ENCODE measurements at places on chromosomes 12 and 14. TPM values are rescaled to one million over a fixed set of nuclear protein-coding genes. Genes with fewer than 3 reads are reported as not detected.
A peak's percentile ranks its signal among the peaks of the same experiment; 100 is the strongest.

- no peak for DNase-seq
Observed at GRCh38 chr14:57632649-57633048, 139.0 kb upstream of the CCDC198 start.

- DNase-seq: no peak
Observed at GRCh38 chr14:84988357-84988756, 541.6 kb upstream of the FLRT2 start.

DNA sequence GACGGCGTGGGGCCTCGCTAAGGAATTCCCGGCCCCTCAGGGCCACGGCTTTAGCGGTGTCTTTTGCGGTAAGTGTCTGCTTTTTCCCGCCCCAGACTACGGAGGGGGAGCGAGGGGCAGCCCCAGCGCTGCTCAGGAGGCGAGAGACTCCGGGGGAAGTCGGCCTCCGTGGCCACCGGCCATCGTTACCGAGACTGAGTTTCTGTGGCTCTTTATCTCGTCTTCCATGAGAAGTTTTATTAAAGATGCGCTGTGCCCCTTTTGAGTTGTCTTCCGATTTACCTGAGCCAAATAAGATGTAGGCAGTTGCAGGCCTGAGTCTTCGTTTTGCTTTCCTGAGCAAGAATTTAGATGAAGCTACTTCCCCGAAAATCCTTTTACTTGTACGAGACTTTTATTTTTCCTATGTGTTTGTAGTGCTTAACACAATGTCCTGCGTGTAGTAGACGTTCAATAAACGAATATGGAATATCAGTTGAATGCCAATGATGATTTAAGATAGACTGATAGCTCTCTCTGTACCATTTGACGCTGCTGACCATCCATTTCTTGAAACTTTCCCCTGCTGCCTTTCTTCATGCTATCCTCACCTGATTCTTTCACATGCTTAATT, 462 bp downstream of the SRP54 start:
- no peak for DNase-seq

GRCh38 chr14:89978656-89979055, 22.9 kb downstream of the TDP1 start:
- no peak for DNase-seq

- DNase-seq: no peak
Observed at GRCh38 chr12:2640281-2640680, 154.5 kb upstream of the FKBP4 start.

DNA sequence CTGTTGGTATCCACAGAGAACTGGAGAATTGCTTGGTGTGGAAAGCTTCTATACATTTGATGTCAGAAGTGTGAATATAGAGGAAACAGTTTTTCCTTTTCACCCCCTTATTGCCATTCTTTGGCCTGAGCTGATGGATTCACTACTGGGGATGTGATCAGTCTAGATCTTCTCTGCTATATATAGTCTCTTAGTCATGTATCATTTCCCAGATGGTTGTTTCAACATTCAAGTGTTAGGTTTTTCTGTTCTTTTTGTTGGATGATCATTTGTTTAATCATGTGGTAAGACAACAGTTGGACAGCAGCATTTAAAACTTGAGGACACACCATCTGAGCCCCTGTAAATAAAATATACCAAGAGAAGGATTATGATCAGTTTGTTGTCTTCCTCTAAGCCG, 29.6 kb downstream of the TMX1 start:
- no peak for DNase-seq

DNA sequence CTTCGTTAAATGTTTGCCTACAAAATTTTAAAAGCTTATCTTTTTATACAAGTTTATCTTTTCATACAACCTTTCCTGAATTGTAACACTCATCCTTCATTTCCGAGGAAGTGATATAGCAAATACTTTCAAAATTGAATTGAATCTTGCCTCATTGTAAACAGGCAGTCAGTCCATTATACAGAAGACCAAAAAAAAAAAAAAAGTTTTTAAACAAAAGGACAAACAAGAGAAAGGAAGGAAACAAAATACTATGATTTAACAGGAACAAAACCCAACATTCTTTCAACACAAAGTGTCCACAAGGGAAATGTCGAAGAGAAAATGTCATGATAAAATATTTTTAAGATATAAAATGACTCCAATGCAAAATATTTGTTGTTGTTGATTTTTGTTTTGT, 8.5 kb downstream of the ATF7 start:
- DNase-seq: no peak

DNA sequence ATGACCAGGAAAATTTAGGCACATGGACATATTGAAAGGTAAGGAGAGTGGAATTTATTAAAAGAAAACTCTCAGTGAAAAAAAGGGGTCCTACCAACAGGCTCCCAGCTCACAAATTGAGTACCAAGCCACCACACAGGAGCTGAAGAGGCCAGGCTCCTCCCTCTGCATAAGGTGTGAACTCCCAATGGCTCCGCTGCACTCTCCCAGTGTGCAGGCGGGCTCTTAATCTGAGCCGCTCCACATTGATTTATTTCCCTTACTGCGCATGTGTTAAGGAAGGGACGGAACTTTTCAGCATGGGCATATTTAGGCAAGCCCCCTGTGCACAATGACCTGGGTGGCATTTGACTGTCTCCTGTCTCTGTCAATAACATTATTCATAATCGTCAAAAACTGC, 68.6 kb upstream of the PLEKHG7 start:
- DNase-seq: no peak

DNA sequence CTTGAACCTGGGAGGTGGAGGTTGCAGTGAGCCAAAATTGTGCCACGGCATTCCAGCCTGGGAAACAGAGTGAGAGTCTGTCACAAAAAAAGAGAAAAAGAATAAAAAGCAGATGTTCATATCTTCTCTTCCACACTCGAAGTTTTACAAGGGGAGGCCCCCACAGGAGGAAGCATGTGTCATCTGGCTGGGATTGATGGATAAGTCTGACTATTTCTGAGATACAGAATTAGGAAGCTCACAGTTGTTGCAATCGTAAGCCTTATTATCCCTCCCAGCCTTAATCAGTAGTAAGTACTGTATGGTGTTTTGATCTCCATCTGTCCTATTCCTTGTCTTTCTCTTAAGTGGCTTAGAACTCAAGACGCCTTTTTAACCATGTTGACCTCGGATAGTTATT, 31.9 kb upstream of the RASSF8 start:
- no peak for DNase-seq

- no peak for DNase-seq
Observed at GRCh38 chr12:68633614-68634558, 23.2 kb downstream of the RAP1B start.

GRCh38 chr14:79098324-79098723, 928.2 kb downstream of the NRXN3 start:
- no peak for DNase-seq

GRCh38 chr12:119570771-119571170, 22.8 kb upstream of the TMEM233 start:
- no peak for DNase-seq

DNA sequence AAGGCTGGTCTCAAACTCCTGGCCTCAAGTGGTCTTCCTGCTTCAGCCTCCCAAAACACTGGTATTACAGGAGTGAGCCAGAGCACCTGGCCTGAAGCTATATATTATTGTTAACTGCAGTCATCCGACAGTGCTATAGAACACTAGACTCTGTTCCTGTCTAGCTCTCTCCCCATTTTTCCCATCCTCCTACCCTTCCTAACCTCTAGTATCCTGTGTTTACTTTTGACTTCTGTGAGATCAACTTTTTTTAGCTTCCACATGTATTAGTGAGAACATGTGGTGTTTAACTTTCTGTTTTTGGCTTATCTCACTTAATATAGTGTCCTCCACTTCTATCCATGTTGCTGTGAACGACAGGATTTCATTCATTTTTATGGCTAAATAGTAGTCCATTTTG, 34.7 kb downstream of the TRAF3 start:
- no peak for DNase-seq

- no peak for DNase-seq
Observed at GRCh38 chr12:102793921-102794320, 123.1 kb downstream of the PAH start.

GRCh38 chr12:93080994-93081809, 152.1 kb upstream of the EEA1 start:
- peak; percentile 43 for DNase-seq

DNA sequence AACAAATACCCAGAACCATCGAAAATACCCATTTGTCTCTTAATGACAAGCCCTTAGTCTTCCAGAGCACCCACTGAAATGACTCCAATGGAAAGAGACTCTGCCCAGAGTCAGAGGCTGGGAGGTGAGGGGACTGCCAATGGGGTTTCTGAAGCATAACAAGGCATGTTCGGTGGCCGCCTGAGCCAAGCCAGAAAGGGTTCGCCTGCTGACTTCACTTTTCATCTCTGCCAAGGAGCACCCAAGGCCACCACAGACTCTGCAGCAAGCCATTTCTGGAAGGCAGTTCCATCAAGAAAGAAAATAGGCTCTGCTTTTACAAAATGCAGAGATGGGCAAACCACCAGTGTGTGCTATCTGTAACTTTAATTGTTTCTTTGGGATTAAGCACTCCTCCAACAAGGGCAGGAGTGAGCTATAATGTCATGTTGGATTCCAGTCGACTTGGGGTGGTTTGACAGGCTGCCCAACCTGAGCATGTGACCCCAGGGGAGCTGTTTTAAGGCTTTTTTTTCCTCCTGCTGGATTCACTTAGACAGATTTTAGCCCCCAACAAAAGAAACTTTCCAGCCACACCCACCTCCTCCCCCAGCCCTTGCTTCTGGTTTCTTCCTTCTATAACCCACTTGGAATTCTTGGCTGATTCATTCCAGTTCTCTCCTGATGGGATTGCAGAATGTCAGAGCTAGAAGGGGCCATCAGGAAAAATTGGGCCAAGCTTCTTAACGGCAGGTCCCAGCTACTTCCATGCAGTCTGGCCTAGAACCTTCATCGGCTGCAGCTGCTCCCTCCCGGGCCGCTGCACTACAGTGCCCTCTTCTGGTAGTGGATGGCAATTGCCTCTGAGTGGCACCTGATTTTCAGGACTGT, 24.1 kb downstream of the CKAP4 start:
- DNase-seq: peak; percentile 61

DNA sequence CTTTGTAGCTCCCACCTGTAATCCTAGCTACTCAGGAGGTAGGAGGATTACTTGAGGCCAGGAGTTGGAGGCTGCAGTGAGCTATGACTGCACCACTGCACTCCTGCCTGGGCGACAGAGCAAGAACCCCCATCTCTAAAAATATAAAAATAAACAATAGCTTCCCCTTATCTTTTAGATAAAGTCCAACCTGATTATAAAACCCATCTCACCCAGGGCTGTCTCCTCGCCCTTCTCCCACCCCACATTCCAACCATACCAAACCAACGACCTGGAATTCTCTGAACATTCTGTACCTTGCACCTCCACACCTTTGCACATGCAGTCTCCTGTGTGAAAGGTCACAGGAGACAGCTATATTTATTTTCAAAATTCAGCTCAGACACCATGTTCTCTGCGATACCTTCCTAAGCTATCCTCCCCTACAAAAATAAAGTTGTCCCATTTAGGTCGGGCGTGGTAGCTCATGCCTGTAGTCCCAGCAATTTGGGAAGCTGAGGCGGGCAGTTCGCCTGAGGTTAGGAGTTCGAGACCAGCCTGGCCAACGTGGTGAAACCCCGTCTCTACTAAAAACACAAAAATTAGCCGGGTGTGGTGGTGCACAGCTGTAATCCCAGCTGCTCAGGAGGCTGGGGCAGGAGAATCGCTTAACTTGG, 7.7 kb downstream of the SLC7A7 start:
- DNase-seq: no peak

GRCh38 chr12:129127771-129128170, 274.5 kb downstream of the GLT1D1 start:
- no peak for DNase-seq

DNA sequence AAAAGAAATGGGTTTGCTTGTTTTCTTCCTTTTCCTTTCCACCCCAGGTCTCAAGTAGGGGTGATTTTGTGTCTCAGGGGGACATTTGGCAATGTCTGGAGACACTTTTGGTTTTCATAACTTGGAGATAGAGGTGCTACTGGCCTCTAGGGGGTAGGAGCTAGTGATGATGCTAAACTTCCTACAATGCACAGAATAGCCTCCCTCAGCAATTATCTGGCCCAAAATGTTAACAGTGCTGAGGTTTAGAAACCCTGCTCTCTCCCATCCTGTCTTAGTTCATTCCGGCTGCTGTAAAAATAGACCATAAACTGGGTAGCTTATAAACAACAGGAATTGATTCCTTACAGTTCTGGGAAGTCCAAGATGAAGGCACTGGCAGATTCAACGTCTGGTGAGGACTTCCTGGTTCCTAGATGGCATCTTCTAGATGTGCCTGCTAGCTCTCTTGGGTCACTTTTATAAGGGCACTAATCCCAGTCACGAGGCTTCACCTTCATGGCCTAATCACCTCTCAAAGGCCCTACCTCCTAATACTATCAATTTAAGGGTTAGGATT, 7.4 kb upstream of the GAS2L3 start:
- DNase-seq: no peak

- no peak for DNase-seq
Observed at GRCh38 chr12:18863769-18864500, 126.0 kb downstream of the CAPZA3 start.

GRCh38 chr12:122738571-122738970, 7.9 kb upstream of the HCAR1 start:
- no peak for DNase-seq

DNA sequence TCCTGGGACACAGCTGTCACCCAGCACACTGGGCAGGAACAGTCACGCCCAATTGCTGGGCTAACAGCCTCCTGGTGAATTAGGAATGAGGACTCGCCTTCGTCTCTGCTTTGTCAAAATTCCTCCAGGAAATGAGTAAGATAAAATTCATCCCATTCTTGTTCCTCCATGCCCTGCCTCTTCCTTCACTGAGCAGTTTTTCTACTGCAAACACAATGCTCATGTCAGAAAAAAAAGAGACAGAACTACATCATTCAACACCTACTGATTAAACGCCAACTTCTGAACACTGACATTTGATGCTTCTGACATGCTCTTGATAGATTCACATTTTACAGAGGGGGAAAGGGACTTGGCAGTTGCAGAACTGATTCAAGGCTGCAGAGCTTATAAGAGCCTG, 37.5 kb upstream of the DTX1 start:
- peak; percentile 28 for DNase-seq

DNA sequence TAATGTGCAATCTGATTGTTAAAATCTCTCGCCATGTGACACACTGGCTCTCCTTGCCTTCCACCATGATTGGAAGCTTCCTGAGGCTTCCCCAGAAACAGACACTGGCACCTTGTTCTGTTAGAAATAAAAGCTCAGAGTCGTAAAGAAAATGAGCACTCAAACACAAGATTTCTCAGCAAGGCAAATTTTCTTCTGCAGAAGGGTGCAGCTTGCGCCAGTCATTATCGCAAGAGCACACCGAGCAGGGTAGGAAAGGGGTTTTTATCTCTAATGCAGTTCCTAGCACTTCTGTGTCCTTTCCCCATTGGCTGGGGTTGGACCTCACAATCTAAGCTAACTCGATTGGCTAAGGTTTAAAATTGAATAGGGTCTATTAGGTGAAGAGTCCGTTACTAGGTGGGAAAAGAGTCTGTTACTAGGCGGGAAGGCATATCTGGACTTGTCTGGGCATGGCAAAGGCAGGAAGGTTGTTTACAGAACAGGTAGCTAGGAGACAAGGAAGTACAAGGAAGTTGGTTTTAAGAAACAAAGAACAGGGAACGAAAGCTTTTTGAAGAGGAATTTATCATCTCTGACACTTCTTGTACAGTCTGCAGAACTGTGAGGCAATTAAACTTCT, 62.6 kb upstream of the BICD1 start:
- no peak for DNase-seq

SRRM4 gene
- 0.12 TPM for polyA plus RNA-seq

KCNC2 gene
- 0.66 TPM for polyA plus RNA-seq

MGP gene
- polyA plus RNA-seq: 329 TPM

POMT2 gene
- polyA plus RNA-seq: 25.4 TPM

SIX6 gene
- polyA plus RNA-seq: 0.07 TPM

ARHGDIB gene
- 36.2 TPM for polyA plus RNA-seq

CACNA1C gene
- polyA plus RNA-seq: 2.2 TPM

ZDHHC22 gene
- 0.49 TPM for polyA plus RNA-seq

RBMS2 gene
- 28.7 TPM for polyA plus RNA-seq

DBX2 gene
- polyA plus RNA-seq: 0.17 TPM

PRIMA1 gene
- 3.9 TPM for polyA plus RNA-seq
